ENCODE measurements at places on chromosomes 12 and 14.

- no peak overlapping the region for H3K27ac ChIP-seq
- no peaks in the 10 kb centered on the region for H3K4me1 ChIP-seq
- no peaks in the 10 kb centered on the region for H3K36me3 ChIP-seq
Observed at GRCh38 chr12:27822076-27822712, 42.2 kb upstream of the MANSC4 start.

DNA sequence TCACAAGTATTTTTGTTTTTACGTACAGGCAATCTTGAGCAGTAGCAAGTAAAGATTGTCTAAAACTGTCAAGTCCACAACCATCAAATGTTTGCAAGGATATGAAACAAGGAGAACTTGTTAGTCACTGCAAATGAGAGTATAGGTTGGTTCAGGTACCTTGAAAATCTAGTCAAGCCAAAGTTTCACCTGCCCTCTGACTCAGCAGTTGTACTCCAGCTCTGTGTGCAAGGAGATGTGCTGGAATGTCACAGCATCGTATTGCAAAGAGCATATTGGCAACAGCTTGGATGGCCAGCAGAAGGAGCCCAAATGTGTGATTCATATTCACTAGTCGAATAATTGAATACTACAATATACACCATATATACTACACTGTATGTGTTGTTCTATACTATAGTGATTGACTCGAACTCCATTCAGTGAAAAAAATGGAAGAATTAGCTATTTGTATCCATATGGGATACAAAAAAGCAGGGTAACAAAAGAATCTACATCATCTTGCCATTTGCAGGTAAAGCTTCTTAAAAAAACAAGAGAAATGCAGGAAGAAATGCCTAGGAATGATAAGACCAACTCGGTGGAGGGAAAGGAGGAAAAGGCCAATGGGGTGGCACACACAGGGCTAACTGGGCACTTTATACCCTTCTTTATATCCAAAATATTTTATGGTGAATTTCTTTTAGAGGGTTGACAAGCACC lies 44.0 kb downstream of the EID3 start:
- H3K4me1 ChIP-seq, result peaks cover 9% of the 10 kb centered on the region
- H3K27me3 ChIP-seq, result no peaks in the 10 kb centered on the region
- H3K4me3 ChIP-seq, result no peak overlapping the region

DNA sequence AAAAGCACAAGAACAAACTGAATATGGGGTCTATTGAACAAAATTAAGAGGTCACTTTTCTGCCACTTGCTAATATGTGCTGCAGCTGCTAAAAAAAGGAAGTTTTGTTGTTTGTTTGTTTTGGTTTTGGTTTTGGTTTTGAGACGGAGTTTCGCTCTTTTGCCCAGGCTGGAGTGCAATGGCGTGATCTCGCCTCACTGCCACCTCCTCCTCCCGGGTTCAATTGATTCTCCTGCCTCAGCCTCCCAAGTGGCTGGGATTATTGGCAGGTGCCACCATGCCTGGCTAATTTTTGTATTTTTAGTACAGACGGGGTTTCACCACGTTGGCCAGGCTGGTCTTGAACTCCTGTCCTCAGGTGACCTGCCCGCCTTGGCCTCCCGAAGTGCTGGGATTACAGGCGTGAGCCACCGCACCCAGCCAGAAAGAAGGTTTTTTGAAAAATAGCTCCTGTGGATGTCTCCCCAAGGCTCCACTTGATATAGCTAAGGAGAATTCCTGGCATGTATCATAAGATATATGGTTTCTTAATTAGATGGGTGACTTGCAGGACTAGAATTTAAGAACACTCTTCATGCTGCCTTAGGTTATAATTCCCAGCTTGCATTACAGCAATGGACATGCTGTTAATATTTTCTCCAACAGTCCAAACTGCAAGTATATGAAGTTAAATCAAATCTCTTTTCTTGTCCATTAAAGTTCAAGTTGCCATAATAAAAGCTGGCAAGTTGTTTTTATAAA lies 237.6 kb upstream of the AMIGO2 start:
- no peak overlapping the region for H3K27ac ChIP-seq
- H3K4me1 ChIP-seq, result no peaks in the 10 kb centered on the region
- no peak for DNase-seq
- no peaks in the 10 kb centered on the region for H3K36me3 ChIP-seq
- H3K27me3 ChIP-seq, result no peaks in the 10 kb centered on the region

GRCh38 chr14:89117012-89117411 lies 292.6 kb downstream of the TTC8 start:
- no peak overlapping the region for H3K27ac ChIP-seq
- no peaks in the 10 kb centered on the region for H3K27me3 ChIP-seq
- peaks cover 13% of the 10 kb centered on the region for H3K36me3 ChIP-seq

GRCh38 chr14:32426028-32426427 lies 96.9 kb downstream of the AKAP6 start:
- no peak for DNase-seq
- H3K4me3 ChIP-seq, result no peak overlapping the region
- no peak overlapping the region for H3K27ac ChIP-seq
- H3K4me1 ChIP-seq, result no peaks in the 10 kb centered on the region

- no peaks in the 10 kb centered on the region for H3K4me1 ChIP-seq
- H3K4me3 ChIP-seq, result no peak overlapping the region
- no peak overlapping the region for H3K27ac ChIP-seq
- no peaks in the 10 kb centered on the region for H3K27me3 ChIP-seq
Observed at GRCh38 chr12:49583366-49584094, 15.6 kb upstream of the MCRS1 start.

DNA sequence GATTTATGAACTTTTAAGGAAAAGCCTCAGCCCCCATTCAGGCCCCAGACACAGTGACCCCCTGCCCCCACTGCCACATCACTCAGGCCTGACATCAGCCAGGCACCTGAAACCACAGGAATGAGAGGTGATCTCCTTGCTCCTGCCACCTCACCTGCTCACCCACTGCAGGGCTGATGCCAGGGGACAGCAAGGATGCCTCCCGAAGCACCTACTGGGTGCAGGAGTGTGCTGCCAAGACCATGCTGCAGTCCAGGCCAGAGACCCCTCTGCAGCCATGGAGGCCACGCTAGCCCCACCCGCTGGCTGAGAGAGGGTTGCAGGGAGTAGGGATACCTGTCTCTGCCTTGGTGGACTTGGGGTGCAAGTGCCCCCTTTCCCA lies 18.6 kb upstream of the KRT7 start:
- no peak overlapping the region for H3K4me3 ChIP-seq
- no peak overlapping the region for H3K27ac ChIP-seq
- H3K4me1 ChIP-seq, result no peaks in the 10 kb centered on the region
- DNase-seq, result no peak
- H3K27me3 ChIP-seq, result no peaks in the 10 kb centered on the region

GRCh38 chr14:47466916-47467315 lies 208.5 kb downstream of the MDGA2 start:
- H3K27ac ChIP-seq, result no peak overlapping the region
- no peak for DNase-seq
- H3K36me3 ChIP-seq, result no peaks in the 10 kb centered on the region
- no peaks in the 10 kb centered on the region for H3K4me1 ChIP-seq

GRCh38 chr12:38053655-38054464 lies 262.7 kb upstream of the ALG10B start:
- no peak for DNase-seq
- H3K27ac ChIP-seq, result no peak overlapping the region
- no peak overlapping the region for H3K4me3 ChIP-seq
- no peaks in the 10 kb centered on the region for H3K4me1 ChIP-seq

DNA sequence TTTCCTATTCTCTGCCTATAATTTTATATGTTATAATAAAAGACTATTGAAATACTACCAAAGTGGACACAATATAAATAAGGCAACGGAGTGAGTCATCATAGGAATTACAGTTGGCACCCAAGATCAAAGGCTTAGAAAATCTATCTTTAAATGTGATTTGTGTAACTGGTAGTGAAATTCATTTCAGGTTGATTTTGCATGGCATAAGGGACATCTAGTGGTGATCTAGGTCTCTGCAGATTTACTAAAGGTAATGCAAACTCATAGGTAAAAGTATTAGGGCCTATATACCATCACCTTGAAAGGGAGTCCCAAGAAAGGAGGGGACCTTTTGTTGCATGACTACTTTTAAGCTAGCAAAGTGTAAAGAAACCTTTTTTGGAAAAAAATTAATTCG lies 527.2 kb downstream of the NRXN3 start:
- no peaks in the 10 kb centered on the region for H3K4me1 ChIP-seq
- no peak for DNase-seq
- H3K27ac ChIP-seq, result no peak overlapping the region
- H3K36me3 ChIP-seq, result no peaks in the 10 kb centered on the region
- H3K4me3 ChIP-seq, result no peak overlapping the region
- no peaks in the 10 kb centered on the region for H3K27me3 ChIP-seq

GRCh38 chr12:6057700-6058099 lies 66.8 kb downstream of the VWF start:
- peak overlapping the region; percentile 62 for H3K4me3 ChIP-seq
- no peaks in the 10 kb centered on the region for H3K36me3 ChIP-seq
- H3K4me1 ChIP-seq, result no peaks in the 10 kb centered on the region
- no peak overlapping the region for H3K27ac ChIP-seq
- DNase-seq, result peak; percentile 96
- H3K27me3 ChIP-seq, result no peaks in the 10 kb centered on the region

DNA sequence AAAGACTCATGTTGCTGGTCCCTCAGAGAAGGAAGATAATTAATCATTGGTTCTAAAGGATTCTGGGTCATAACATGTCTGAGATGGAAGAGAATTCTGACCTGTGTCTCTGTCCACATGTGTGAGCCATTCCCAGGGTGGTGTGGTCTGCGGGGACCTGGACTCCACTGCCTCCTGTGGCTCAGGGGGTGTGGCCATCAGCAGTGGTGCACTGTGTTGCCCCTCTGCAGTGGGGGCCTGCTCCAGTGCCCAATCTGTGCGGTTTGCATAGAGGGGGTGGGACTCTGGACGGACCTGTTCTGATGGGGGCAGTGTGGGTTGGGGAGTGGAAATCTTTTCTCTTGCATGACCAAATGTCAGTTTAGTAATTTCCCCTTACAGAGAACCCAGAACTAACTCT lies 13.5 kb downstream of the KRT85 start:
- no peaks in the 10 kb centered on the region for H3K4me1 ChIP-seq
- no peak for DNase-seq
- H3K27ac ChIP-seq, result no peak overlapping the region

- H3K4me1 ChIP-seq, result no peaks in the 10 kb centered on the region
- H3K27ac ChIP-seq, result no peak overlapping the region
- DNase-seq, result no peak
- H3K27me3 ChIP-seq, result no peaks in the 10 kb centered on the region
Observed at GRCh38 chr12:92506460-92506859, 196.3 kb upstream of the PLEKHG7 start.

GRCh38 chr12:54708826-54709225 lies 60.7 kb upstream of the DCD start:
- H3K27ac ChIP-seq, result no peak overlapping the region
- no peak overlapping the region for H3K4me3 ChIP-seq
- no peaks in the 10 kb centered on the region for H3K4me1 ChIP-seq
- no peaks in the 10 kb centered on the region for H3K27me3 ChIP-seq
- no peaks in the 10 kb centered on the region for H3K36me3 ChIP-seq

DNA sequence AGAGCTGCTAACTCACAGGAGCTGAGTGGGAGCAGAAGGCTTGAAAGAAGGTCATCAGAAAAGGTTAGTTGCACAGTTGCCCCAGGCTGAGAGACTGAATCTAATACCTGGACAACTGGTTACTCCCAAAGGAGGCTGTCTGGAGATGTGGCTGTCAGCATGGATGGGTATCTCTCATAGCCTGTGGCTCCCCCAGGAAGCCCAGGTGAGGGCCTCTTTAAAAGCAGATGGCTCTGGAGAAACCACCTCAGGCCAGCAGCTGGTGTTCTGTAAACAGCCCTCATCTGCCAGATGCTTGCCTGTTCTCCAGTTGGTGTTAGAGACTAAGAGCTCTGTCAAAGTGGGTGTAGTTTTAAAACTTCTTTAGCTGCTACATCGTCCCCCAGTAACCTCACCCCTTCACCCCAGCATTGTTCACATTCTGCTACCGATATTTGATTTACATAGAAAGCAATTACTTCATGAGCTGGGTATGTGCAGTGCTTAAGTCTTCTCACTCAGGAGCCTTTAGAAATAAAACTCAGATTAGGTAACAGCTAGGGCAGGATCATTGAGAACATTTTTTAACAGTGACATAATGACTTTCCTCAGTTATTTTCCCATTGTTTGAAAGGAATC lies 25.8 kb downstream of the DACT1 start:
- no peak for DNase-seq
- H3K27me3 ChIP-seq, result no peaks in the 10 kb centered on the region
- H3K4me1 ChIP-seq, result peaks cover 3% of the 10 kb centered on the region
- H3K27ac ChIP-seq, result no peak overlapping the region

DNA sequence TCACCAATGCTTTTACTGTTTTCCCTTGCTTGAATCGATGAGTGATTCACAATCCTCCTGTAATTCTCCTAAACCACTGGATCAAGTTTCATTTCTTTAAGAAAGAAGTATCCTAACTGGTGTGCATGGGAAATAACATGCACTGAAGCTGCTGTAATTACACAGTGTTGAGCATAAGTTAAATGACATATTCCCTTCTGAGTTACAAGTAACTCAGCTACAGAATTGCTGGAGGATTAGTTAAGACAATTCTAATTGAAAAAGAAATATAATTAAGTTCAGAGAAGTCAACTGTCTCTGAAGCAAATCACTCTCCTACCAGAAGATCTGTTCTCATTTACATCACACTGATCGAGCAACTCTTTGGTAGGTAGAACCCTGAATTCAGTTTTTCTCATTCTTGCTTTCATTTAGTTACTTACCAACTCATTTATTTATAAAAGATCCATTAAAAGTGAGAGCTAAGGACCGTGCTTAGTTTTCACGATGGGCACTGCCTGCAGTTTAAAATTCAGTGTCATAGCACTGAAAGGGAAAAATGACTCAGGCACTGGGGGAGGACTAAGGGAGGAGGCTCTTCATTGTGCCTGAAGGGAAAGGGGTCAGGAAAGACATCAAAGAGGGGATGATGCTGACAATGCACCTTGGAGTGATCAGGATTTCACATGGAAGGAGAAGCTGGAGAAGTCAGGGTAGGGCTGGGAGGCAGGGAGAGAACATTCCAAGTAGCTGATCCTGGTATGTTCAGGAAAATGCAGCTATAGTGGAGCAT lies 327.2 kb downstream of the EMP1 start:
- DNase-seq, result no peak
- no peaks in the 10 kb centered on the region for H3K27me3 ChIP-seq
- peaks cover 3% of the 10 kb centered on the region for H3K4me1 ChIP-seq

- no peaks in the 10 kb centered on the region for H3K4me1 ChIP-seq
- H3K27ac ChIP-seq, result no peak overlapping the region
- H3K36me3 ChIP-seq, result no peaks in the 10 kb centered on the region
Observed at GRCh38 chr12:106594447-106594846, 11.6 kb downstream of the RFX4 start.

DNA sequence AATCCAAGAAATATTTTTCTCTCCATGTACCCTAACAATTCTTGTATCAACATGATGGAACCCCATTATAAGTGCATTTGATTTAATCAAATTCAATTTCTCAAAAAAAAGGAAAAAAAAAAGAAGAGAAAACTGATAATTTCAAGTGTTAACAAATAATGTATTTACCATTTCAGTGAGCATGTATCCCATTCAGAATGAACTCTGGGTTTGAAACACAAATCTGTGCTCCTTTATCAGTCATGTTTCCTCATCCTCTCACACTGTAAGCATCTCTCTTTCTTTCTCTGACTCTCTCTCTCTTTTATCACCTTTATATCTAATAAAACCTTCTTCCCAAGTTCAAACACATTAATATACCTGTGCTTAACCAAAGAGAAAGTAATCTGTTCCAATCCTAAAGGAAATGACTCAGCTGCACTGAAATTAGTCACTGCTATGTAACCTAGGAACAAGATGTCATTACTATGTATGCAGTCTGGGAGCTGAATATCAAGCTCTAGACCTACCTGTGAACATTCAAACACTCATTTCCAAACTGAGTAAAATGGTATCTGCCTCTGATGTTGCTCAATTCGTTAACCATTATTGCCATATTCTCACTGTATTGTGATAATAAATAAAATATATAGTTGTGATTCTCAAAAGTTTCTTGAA lies 135.0 kb upstream of the LRIG3 start:
- H3K4me1 ChIP-seq, result no peaks in the 10 kb centered on the region
- H3K4me3 ChIP-seq, result no peak overlapping the region
- no peaks in the 10 kb centered on the region for H3K36me3 ChIP-seq
- no peak for DNase-seq
- H3K27ac ChIP-seq, result no peak overlapping the region

Measured in H9 (cell line).